CD4-positive, alpha-beta T cell treated with Interleukin-21 for 1 hour (primary cell): ENCODE measurements at places on chromosomes 1 and 21.
A peak's percentile ranks its signal among the peaks of the same experiment; 100 is the strongest.

DNA sequence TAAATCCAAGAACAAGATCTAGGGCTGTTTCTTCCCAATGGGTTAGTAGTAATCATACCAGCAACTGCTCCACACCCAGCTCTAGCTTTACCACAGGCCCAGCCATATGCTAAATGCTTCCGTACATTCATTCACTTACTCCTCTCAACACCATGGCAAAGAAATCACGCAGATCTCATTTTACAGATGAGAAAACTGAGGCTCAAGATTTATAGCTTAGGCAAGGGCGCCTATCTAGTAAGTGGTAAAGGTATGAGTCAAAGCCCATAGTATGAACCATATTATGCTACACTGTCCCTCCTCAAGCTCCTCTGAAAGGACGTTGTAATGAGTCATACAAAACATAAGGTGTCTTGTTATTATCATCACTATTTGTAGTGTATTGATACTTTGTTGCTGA is 82.2 kb downstream of the NIBAN1 start:
- DNase-seq = peak; percentile 39

GRCh38 chr1:23526329-23527041 is 4.5 kb downstream of the E2F2 start:
- no peak for DNase-seq

DNA sequence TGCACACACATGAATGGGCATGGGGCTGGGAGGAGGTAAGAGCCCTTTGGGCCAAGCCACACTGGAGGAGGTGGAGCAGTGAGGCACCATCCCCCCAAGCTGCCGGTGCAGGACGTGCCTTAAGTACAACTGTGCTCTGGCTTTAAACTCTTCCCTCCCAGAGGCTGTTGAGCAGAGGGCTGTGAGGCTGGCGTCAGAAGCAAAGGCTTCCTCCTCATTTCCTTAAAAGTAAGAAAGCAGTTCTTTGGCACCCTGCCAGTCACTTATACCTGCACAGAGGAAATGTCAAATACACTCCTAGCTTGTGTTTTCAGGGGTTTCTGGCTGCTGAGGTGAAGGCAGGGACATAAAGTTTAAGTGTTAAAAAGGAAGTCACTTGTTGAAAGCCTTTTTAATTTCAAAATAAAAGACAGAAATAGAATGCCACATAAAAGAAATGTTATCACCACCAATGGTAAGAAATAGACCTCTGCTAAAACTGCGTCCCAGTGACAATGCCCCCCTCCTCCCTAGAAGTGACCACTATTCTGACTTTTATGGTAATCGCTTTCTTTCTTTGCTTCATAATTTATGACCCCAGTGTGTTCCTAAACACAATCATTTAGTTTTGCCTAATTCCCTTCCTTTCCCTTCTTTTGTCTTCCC is 33.0 kb downstream of the LAMC2 start:
- peak; percentile 42 for DNase-seq

DNA sequence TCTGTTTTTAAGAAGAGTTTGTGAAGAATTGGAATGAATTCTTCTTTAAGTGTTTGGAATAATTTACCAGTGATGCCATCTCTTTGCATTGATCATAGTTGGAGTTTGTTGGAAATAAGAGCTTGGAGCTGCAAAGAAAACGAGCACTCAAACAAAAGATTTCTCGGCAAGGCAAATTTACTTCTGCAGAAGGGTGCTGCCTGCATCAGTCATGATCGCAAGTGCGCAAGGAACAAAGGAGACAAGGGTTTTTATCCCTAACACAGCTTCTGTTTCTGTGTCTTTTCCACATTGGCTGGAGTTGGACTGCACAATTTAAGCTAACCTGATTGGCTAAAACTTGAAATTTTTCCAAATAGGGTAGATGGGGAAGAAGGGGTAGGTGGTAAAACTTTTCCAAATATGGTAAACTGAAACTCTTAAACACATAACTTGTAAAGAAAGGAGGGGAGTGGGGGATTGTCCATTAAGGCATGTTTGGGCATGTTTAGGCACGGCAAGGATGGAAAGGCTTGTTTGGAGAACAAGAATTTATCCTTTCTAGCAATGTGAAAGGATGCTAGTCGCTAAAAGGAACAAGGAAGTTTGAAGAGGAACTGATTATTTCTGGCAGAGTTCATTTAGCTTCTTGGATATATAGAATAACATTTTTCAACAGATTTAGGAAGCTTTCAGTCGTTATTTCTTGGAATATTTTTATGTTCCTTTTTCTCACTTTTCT is 3.5 kb upstream of the AADACL4 start:
- DNase-seq = no peak

DNA sequence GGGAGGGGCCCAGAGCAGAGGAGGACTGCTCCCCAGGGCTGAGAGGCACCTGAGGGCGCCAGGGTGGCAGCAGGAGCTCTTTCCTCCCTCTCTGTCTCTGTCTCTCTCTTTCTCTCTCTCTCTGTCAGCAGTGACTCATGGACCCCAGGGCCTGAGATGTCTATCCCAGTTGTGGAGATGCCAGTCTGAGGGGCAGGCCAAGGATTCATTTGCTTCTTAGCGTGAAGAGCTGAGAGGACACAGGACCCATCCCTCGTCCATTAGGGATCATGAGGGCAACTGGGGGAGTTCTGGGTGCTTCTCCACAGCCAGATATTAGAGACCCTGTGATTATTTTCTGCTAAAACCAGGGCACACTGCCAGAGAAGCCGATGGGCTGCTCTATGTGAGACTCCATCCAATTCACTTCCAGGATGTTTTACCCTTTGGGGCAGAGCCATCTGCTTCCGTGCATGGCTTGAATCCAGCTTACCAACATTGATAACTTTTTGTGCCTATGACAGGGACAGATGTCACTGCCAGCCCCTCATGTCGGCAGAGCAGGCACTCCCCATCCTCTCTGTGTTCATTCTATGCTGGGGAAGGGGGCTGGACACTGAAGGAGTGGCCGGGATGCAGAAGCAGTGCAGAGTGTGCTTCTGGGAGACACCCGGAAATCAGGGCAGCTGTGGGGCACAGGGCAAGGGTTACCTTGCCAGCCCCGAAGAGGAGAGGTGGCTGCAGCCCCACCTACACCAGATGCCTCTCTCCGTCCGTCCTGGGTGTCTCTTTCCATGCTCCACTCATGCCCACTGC is 4.1 kb upstream of the PCBP3 start:
- no peak for DNase-seq

DNA sequence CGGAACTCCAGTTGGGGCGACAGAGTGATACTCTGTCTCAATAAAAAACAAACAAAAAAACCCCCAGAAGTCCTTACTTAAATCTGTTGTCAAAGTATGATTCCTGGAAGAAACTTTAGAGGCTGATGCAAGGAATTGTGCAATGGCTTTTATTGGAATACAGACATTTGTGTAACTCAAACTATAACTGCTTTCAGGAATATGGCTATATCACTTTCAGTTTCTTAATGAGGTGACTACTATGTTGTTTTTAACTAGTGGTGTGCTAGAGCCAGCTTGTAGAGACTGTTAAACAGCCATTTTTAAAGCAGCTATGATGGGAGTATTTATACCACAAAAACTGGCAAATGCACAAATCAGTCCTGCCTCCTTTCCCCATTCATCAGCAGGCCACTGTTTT is 22.7 kb upstream of the DNAJC28 start:
- no peak for DNase-seq

DNA sequence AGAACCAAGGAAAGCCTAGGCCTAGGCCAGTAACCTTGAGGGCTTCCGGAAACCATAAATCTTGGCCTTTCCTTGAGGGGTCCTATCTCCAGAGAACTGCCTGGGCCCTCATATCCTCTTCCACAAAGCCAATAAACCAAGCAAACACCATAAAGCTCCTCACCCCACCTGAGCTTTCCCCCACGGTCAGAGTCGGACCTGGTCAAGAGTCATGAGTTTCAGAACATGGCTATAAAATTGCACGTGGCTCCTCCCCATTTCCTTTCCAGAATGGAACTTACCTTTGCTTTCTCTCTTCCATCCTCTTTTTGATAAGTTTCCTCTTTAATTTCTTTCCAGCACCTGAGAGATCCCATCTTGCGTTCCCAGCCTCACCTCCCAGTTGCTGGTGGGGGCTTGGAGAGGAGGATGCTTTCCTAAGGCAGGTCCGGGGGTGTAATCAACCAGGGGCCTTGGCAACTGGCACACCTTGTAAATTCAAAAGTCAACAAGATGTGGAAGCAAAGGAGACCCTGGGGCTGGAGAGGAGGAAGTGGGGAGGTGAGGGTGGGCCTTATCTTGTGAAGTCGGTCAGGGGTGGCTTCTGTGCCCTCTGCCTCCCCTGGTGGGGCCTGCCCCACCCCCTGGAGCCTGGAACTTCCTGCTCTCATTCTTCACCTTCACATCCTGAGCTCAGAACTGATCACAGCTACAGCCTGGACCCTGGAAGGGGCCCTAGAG is 259.9 kb downstream of the FOXD2 start:
- no peak for DNase-seq

DNA sequence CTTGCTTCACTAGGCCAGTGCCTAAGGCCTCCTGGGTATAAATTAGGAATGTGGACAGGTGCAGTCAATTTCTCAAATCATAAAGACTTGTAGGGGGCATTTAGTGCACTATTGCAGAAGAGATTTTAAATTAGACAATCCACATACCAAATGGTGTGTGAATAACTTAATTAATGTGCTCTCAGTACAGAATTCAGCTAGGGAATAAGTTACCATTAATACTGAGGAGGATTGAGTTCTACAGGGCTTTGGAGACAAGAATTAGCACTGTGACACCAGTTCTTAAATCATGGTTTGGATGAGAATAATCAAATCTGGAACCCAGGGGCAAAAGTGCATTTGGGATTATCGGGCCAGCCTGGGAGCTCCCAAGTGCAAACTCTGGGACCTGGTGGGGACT is 1.7 kb downstream of the SYPL2 start:
- DNase-seq = no peak

GRCh38 chr1:17725084-17725719 is 29.9 kb upstream of the ACTL8 start:
- DNase-seq = no peak

DNA sequence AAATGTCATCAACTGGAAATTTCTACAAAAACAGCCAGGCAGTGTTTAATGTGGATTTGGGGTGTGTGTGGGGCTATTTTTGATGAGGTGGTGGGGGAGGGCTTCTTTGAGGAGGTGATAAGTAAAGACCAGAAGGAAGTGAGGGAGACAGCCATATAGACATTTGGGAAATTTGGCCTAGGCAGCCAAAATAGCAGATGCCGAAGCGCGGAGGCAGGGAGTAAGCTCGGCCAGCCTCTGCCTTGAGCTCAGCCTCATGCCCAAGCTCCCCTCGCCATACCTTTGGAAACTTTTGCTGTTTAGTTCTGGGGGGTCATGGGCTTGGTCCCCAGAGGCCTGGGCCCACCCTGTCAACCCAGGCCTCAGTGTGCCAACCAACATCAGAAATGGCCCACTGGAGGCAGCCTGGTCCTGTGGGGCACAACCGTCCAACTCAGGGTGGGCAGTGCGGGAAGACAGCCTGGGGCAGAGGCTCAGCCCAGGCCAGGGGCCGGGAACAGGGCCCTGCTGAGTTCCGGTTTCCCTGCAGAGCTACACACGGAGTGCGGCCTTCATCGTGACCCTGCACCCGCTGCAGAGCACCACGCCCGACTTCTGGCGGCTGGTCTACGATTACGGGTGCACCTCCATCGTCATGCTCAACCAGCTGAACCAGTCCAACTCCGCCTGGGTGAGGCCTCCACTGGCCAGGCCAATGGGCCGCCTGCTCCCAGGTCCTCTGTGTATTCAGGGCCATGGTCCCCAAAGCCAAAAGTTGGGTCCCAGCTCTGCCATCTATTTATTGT is 84.0 kb downstream of the PTPRU start:
- DNase-seq = no peak

- peak; percentile 42 for DNase-seq
Observed at GRCh38 chr1:206797534-206798383, 25.5 kb upstream of the IL10 start.

DNA sequence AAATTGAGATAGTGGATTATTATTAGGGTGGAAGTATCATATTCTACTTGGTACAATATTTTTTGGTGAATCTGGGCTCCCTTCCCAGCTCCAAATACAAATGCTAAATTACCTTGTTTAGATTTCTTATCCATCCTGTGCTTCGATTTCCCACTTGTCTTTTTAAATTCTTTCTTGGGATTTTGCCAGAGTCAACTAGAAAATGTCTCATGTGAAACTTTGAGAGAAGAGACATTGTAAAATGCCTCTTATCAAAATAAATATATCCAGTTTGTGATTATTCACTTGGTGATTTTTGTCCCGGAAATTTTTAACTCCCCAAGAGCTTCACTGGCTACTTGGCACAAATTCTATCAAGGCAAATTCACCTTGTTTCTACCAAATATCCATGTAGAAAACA is 202.0 kb downstream of the FMN2 start:
- no peak for DNase-seq

DNA sequence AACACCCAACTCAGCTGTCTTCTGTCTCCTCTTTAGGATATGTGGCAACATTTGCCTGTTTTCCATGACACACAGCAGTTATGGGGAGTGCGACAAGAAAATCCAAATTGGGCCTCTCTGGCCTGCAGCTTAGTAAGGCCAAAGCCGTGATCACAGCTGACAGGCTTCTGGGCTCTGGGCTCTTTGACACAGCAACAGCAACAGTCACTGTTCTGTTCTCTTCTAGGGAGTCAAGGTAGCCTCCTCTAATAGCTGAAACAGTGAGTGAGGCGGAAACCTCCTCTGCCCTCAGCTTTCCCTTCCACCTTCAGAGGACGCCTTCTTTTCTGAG is 19.0 kb downstream of the CLCA1 start:
- DNase-seq = no peak

GRCh38 chr1:76336931-76337371 is 262.4 kb downstream of the ST6GALNAC3 start:
- DNase-seq = no peak

DNA sequence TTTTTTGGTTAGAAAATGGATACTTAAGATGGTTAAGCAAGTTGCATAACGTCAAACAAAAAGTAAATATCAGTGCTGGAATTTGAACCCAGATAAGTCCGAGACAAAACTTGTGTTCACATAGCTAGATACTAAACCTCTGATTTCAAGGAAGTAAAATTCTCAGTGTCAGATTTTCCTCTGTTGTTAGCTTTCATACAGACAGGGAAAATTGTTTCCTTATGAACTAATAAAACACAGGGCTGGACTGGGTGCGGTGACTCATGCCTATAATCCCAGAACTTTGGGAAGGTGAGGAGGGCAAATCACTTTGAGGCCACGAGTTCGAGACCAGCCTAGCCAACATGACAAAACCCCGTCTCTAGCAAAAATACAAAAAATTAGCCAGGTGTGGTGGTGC is 51.3 kb downstream of the PCNX2 start:
- no peak for DNase-seq

- no peak for DNase-seq
Observed at GRCh38 chr1:51660580-51660979, 43.7 kb downstream of the OSBPL9 start.

GRCh38 chr1:109259674-109260557 is 10.6 kb downstream of the CELSR2 start:
- no peak for DNase-seq

- no peak for DNase-seq
Observed at GRCh38 chr1:58442114-58442513, 104.4 kb downstream of the OMA1 start.
